Kidney epithelial cell (primary cell): ENCODE measurements at places on chromosomes 1 and 21. TPM values are rescaled to one million over a fixed set of nuclear protein-coding genes. Genes with fewer than 3 reads are reported as not detected.

The ETV3L gene
- total RNA-seq, result not detected in 2 replicates

The PYHIN1 gene
- total RNA-seq, result not detected in 2 replicates

The GNAI3 gene
- total RNA-seq, result 11.3 and 11.9 TPM in 2 replicates

The GPR161 gene
- total RNA-seq, result 16.4 and 24.6 TPM in 2 replicates

The MAB21L3 gene
- 0.21 and 0.27 TPM in 2 replicates for total RNA-seq
